NCI-H345 (cell line): ENCODE measurements at places on chromosomes 6 and 20.

DNA sequence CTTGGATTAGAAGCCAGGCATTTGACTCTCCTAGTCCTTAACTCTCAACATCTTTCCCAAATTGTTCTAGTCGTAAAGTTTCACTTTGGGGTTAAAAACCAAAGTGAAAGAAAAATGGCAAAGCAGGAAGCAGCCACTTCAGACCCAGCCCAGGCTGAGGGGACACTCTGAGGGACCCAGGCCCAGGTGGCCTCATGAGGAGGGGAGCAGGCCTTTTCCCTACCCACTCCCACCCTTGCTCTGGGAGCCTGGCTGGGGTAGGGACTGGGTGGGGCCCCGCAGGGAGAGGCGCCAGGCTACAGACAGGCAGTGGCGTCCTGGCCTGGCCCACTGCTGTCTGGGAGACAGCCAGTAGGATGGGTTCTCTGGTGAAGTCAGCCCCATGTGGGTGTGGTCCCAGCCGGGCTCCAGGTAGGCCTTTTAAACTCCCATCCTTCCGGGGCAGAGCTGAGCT is 68.7 kb upstream of the MYL9 start:
- DNase-seq, result peak; percentile 15

DNA sequence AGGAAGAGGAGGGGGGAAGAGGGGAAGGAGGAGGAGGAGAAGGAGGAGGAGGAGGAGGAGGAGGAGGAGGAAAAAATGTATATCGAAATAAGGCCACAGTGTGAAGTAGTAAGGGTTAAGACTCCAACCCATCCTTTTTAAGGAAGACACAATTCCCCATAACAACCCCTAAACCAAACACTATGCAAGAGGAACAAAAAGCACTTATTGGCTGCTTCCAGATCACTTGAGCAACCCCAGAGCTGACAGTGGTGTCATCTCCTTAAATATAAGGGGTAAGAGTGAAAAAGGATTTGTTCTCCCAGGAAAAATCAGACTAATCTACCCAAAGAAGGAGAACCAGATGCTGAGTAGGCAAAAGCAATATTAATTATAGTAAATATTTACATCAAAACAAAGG is 169.1 kb upstream of the SASH1 start:
- DNase-seq, result no peak

- DNase-seq, result no peak
These were observed 69.3 kb upstream of the SLCO4A1 start for GRCh38 chr20:62572980-62573379.

- no peak for DNase-seq
These were observed 293.1 kb downstream of the SOX4 start for GRCh38 chr6:21886542-21887151.

DNA sequence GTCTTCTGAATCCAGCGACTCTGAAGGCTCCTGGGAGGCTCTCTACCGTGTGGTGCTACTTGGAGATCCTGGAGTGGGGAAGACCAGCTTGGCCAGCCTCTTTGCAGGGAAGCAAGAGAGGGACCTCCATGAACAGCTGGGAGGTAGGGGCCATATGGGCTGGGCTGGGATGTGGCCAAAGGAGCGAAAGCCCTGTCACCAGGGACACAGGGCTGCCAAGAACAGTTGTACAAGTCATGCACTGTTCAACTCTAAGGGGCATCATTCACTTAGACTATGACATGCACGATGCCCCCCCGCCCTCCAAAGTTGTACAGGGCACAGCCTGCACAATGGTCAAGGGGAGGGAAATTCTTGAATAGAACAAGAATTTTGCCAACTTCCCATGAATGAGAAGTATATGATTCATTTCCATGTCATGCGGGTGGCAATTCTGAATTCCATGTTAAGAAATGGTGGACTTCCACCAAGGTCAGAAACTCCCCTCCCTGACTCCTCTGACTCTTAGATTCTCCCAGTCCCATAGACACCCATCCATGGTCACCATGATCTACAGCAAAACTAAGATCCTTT is 1.6 kb downstream of the REM1 start:
- no peak for DNase-seq
